ENCODE measurements at places on chromosomes 11 and 22.

- DNase-seq = no peak
Observed at GRCh38 chr11:115630214-115630613, 126.0 kb upstream of the CADM1 start.

- DNase-seq = no peak
Observed at GRCh38 chr11:19803506-19803998, 90.9 kb downstream of the NAV2 start.

- no peak for DNase-seq
Observed at GRCh38 chr11:19453651-19454257, 213.0 kb upstream of the E2F8 start.

DNA sequence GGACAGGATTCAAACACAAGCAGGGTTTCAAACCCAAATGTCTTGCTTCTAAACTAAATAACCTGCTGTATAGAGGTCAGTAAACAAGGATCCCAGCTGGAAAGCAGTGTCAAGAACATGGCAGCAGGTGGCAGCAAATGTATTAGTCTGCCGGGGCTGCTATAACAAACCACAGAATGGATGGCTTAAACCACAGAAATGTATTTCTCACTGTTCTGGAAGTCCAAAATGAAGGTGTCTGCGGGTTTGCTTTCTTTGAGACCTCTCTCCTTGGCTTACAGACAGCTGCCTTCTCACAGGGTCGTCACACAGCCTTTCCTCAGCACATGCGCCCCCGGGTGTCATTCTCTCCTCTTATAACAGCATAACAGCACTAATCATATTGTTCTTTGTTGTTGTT, 65.1 kb upstream of the LRRC55 start:
- DNase-seq = no peak

GRCh38 chr22:23556026-23556620, 24.0 kb downstream of the IGLL1 start:
- no peak for DNase-seq

DNA sequence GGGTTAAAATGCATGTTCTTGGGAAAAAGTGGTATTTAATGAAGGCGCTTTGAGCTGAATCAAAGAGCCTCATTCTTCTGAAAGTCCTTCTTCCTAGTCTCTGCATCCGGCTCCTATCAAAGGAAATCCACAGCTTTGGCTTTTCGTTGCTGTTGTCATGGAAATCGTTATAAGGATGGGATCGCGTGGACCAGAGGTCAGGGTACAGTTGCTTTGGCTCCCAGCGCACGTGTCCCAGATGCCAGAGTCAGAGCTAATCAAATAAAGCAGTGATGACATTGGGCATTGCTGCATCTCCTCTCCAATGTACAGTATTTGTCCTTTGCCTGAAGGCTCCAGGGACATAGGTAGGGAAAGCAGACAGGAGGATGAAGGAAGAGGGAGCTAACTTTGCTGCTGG, 181.9 kb downstream of the MYO18B start:
- no peak for DNase-seq
